HL-60 (cell line): ENCODE measurements at places on chromosomes 5 and 9.

- no peak for DNase-seq
Observed at GRCh38 chr9:133370685-133371084, 5.2 kb downstream of the SURF4 start.

GRCh38 chr9:37340961-37341360 is 81.5 kb upstream of the GRHPR start:
- no peak for DNase-seq

DNA sequence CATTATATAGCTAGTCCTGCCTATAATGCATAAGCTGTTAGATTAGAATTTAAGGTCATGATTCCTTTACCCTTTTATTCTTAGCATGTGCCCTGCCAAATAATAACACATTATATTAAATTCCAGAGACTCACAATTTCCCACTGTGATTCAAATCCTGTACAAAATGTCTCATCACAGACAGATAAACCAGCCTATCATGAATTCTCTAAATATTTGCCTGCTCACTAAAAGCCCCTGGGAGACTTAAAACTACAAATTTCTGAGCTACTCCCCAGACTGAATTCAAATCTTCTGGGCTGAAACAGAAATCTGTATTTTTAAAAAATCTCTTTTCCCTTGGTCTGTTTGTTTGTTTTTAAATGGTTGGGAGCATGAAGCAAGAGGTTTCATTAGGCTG is 32.7 kb downstream of the GAPT start:
- DNase-seq: no peak

DNA sequence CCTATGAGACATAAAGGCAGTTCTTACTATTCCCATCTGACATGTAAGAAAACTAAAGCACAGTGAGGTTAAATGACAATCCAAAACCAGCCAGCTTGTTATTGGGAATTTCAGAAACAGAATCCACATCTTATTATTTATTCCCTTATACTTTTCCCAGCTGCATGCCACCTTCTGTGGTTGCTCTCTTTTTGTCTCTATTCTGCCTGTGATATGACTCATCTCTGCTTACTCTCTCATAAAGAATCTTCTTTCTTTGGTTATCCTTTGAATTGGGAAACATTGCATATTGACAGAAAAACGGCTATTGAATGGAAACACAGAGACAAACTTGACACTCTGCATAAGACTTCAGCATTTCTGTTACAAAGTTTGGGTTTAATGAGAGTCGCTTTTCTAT is 183.2 kb downstream of the TLR4 start:
- DNase-seq: no peak

DNA sequence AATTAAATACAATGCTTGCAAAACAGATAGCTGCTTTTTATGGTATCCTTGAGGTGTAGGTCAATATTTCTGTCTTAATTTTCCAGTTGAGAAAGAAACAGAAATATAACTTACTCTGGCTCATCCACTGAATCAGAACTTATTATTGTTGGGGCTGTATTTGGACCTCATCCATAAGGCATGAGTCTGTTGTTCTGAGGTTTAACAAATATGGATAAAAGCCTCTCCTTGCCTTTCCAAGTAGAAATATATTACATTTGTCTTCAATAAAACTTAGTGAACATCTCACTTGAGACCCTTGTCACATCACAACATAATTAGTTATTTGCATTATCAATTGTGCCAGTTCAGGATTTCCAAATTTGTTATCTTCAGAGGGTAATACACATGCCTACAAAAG is 525.8 kb downstream of the AGTPBP1 start:
- no peak for DNase-seq

DNA sequence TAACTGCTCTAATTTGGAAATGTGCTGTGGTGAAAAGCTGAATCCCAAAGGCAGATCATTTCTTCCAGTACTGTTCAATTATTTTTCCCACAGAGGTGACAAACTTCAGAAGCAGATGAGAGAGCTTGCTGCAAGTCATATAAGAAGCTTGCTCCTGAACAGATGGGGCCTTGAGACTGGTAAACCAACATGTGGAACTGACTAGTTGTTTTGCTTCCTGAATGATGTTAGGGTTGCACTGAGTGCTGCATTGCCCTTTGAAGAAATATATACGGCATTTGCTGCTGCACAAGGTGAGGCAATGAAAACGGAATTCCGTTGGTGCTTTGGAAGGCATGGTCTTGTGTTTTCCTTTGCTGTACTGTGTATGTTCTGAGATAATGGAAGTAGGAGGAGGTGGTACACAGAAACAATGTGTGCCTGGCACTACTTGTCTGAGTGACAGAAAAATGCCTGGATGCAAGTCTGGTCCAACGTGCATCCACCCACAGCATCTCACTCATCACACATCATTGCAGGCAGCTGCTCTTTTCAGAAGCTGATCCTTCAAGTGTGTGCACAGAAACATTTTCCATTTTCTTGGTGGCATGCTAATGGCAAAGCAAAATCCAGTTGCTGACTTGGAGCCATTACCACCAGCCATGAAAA is 76.9 kb downstream of the ANKH start:
- DNase-seq: no peak

- DNase-seq: peak; percentile 20
Observed at GRCh38 chr9:72292256-72292682, 72.7 kb downstream of the ZFAND5 start.

DNA sequence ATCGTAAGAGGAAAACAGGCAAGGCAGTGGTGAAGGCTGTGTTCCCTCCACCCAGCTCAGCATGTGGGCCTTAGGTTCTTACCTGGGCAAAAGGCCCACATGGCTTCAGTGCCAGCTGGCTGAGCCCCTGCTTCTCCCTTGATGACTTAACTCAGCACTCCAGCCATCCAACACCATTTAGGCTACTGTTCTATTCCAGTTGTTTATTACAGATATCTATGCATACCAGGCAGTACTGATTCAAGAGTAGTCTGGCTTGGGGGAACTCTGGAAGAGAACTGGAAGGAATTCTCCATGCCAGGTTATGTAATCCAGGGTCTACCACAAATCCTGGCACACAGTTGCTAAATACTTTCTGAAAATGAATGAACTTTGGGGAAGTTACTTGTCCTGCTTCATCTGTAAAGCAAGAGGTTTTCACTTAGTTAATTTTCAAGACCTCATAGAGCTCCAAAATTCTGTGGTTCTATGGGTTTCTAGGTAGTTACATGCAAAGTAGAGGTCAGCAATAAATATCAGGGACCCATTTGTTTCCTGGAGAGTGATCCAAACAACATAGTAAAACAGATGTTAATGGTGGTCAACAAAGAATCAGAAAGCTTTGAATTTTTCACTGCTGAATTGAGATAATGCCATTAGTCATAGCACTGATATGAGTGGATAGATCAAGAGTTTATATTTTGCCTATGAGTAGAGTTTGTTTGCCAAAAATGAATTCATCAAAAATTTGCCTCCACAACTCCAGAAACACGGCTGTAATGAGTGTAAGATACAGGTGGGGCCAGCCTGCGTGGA is 88.2 kb upstream of the OSMR start:
- DNase-seq: no peak

DNA sequence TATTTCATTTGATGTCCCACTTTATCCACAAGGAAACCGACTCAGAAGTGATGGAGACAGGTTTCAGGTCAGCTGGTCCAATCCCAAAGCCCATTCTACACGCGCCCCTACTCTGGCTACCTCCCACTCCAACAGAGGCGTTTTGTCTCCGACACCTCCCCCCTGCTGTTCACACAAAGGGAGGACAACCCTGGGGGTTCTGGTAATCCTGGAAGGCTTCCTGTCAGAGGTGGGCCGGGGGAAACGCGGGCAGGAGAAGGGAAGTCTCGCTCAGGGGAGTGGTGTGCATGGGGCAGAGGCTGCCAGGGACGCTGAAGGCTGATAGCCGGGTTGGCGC is 39.7 kb upstream of the GABRP start:
- DNase-seq: no peak

DNA sequence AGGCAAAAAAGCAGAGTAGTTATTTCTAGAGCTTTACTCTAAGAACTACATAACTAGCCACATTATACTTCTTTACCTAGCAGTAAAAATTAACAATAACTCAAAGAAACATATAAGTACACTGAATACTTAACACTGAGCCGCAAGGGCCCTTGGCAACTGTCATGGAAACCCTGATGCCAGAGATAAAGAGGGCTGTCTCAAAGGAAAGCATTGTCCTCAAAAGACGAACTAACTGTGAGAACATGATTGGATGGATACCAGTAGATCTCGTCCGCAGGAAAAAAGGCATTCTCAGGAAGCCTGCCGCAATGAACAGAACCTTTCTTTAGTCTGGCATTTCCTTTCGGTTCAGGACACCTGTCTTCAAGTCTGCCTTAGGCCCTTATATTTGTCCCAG is 379.0 kb upstream of the SLC30A5 start:
- no peak for DNase-seq

DNA sequence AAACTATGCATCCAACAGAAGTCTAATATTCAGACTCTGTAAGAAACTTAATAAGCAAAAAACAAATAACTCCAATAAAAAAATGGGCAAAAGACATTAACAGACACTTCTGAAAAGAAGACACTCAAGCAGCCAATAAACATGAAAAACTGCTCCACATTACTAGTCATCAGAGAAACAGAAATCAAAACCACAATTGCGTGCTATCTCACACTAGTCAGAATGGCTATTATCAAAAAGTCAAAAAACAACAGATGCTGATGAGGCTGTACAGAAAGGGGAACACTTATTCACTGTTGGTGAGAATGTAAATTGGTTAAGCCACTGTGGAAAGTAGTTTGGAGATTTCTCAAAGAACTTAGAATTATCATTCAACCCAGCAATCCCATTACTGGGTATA is 101.2 kb upstream of the TRIM32 start:
- DNase-seq: no peak

DNA sequence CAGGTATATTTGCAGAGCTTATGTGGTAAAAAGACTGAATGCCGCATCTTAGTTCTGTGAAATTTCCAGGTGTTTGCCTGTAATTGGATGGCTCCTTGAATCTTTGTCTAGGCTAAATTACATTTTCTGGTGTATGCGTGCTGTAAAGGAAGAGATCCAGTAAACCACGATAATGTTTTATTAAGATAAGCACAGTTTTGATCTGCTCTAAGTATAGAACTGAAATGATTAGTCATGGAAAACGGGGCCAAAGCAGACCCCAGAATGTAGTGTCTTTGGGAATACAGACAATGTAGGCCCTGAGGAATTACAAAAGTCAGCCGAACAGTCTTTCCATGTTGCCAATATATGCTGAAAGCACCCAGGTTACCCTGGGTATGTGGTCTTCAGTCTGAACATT is 257.3 kb downstream of the FANCC start:
- DNase-seq: no peak
